ENCODE measurements at places on chromosomes 2 and 18. TPM values are rescaled to one million over a fixed set of nuclear protein-coding genes. Genes with fewer than 3 reads are reported as not detected.

PROKR1 gene
- not detected for total RNA-seq

APLF gene
- total RNA-seq, result 3.0 TPM

VIL1 gene
- total RNA-seq, result not detected

- DNase-seq, result no peak
Observed at GRCh38 chr2:53802617-53803151, 15.8 kb downstream of the ERLEC1 start.

- no peak for DNase-seq
Observed at GRCh38 chr2:113050921-113051895, 1.5 kb downstream of the IL36B start.

GRCh38 chr2:37523814-37524362 lies 147.6 kb downstream of the CDC42EP3 start:
- DNase-seq, result no peak

GRCh38 chr2:150963336-150963735 lies 298.3 kb downstream of the RBM43 start:
- DNase-seq, result no peak

DNA sequence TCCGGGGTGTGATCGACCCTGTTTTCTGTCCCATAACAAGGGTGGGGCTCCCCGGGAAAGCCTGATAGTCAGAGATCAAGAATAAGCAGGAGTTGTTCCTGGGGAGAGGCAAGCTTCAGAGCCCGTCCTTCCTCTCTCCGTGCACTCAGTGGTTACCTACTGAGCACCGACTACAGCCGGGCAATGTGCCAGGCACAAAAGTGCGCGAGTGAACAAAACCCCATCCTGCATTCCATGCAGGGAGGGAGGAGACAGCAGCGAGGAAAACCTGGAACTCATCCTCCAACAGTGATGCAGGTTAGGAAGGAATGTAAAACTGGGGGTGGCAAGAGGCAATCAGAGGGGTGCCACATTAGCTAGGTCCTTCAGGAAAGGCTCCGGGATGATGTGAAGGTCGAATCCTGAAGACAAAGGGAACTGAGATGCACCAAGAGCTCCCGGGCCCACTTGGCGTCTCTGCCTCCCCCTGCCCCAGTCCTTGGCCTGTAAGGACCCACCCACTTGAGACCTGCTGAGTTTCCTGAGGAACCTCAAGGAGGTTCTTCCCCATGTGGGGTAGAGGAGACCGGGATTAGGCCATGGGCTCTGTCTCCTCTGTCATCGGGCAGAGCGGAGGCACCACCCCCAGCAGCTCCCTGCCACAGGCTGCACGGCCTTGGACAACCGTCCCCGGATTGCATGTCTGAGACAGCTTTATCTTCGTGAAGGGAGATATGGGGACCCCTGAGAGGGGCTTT lies 198.2 kb downstream of the NDUFA10 start:
- no peak for DNase-seq

DNA sequence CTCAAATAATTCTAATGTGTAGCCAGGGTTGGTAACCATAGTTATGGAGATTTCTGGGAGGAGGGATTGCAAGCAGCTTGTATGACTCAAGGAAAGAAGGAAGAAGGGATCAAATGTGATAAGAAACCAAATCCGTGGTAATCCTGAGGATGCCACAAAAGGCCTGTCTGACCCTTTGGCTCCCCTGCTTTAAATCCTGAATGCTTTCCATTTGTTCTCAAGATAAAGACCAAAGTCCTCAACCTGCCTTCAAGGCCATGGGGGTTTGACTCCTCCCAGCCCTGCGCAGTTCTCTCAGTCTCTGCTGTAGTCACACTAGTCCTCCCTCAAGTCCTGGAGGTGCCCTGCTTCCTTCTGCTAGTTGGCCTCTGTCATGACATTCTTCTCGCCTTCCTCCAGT lies 74.0 kb downstream of the SUMO1 start:
- DNase-seq, result no peak

Data from activated CD4-positive, alpha-beta memory T cell treated with anti-CD3 and anti-CD28 coated beads for 36 hours (primary cell).